Cerebellar cortex (tissue), 1 donor: ENCODE measurements at places on chromosomes 12 and 14.
A peak's percentile ranks its signal among the peaks of the same experiment; 100 is the strongest.

DNA sequence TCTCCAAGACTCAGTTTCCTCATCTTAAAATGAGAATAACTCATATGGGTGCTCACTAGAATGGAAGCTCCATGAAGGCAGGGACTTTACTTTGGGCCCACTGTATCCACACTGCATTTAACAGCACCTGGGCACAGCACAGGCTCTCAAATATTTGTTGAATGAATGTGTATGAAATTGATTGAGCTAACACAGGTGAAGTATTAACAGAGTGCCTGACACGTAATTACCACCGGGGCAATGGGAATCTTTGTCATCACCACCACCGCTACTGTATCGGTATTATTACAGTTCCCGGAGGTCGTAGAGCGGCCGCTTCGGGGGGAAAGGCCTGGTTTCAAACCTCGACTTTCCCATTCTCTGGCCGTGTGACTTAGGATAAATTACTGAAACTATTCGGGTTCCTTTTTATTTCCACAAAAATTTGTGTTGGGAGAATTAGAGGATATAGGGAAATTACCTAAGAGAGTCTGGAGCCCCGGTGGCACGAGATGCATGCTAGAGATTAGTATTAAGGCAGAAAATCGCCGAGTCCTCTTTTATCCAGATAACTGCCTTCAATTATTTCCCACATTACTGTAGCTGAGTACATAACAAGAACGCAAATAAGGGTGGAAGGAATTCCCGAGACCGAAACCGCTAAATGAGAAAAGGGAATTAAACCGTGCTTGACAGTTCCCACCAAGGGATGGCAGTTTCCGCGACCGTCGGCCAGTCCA lies 1.0 kb upstream of the RIC8B start:
- DNase-seq: no peak

DNA sequence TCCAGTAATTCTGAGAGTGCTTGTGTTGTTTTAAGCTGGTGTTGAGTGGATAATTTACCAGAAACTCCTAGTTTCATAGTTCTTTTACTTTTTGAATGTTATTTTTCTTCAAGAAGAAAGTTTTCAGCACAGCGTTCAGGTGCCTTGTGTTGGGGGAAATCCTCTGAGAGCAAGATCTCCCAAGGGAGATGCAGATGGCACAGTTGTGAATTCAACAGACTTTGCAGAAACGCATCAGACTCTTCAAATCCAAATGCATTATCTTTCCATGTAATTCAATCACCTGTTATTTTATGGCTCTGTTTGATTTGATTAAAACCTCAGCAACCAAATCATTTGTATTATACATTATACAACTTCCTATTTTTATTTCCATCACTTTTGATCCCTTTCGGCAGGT lies 439.9 kb downstream of the EGLN3 start:
- DNase-seq: no peak

- DNase-seq: peak; percentile 91
Observed at GRCh38 chr14:26984311-26985177, 386.7 kb upstream of the NOVA1 start.

DNA sequence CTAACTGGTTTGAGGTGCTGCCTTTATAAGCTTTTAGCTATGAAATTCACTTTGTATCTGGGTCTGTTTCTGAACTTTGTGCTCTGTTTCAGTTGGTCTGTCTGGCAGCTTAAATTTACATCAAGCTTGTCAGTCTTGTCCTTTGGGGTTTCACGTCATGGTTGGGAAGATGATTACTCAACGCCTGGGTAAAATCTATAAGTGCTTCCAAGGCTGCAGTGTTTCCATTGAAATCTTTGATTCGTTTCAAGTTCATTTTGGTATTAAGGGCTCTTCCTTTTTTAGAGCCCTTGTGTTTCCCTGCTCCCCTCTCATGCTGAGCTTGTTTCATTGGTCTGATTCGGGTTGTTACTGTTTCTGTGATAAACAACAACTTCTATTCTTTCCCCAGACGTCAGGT lies 58.2 kb downstream of the FBXW8 start:
- no peak for DNase-seq

GRCh38 chr12:105317942-105318621 lies 12.4 kb upstream of the C12orf75 start:
- no peak for DNase-seq

GRCh38 chr14:96616161-96616721 lies 114.1 kb downstream of the PAPOLA start:
- DNase-seq: peak; percentile 8

- no peak for DNase-seq
Observed at GRCh38 chr12:32702946-32703345, 23.8 kb downstream of the DNM1L start.

DNA sequence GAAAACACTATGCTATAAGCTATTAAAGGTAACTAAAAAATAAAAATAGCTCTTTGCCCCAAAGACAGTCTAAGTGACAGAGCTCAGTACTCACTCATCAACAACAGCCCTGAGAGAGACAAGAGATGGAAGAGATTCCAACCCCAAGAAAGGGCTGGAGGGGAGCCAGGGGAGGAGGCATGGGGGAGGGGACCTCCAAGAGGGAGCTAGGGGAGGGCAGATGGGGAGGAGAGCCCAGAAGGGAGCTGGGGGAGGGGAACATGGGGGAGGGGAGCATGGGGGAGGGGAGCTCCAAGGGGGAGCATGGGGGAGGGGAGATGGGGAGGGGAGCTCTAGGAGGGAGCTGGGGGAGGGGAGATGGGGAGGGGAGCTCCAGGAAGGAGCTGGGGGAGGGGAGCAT lies 7.7 kb downstream of the SSH1 start:
- DNase-seq: no peak

- DNase-seq: no peak
Observed at GRCh38 chr14:60183138-60183537, 17.9 kb upstream of the DHRS7 start.

- DNase-seq: peak; percentile 74
Observed at GRCh38 chr14:63273717-63274655, 44.7 kb downstream of the GPHB5 start.

DNA sequence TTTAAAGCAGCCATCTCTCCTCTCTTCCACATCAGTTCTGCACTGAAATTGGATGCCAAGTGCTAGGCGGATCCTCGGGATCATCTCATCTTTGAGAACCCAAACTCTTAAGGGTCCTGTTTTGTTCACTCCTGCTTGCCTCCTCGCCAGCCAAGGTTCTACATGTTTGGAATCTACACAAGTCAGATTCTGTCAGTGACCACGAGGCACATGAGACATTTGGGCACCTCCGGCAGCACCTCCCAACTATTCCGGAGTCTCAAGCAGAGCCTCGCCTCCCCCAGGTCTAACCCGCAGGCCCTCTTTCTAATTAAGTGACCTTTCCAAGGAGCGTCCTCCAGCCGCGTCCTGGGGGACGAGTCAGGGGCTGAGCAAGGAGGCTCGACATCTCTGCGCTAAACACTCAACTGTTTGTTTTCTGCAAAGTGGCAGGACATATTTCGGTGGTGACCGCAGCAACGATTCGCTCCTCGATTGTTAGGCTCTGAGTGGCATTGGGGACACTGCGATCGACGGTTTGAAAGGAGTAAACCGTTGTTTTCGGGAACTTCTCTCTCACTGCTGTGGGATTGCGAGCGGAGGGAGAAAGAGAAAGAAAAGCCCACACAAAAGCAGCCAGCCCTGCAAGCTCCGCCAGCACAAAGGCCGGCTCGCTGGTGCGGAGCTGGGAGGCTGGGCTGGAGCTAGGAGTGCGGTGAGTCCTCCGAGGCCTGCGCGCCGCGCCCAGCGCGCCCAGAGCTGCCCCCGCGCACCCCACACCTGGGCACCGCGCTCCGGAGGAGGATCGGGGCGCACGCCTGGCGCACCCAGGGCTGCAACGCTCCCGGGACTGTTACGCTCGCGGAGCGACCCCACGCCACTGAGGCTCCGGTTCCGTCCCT lies 640 bp downstream of the ARMH4 start:
- peak; percentile 50 for DNase-seq

- DNase-seq: peak; percentile 71
Observed at GRCh38 chr14:50318031-50318626, 6.0 kb downstream of the DMAC2L start.

GRCh38 chr12:50981319-50982239 lies 29.2 kb downstream of the HIGD1C start:
- no peak for DNase-seq

- DNase-seq: no peak
Observed at GRCh38 chr14:20334017-20334416, 938 bp upstream of the CCNB1IP1 start.

GRCh38 chr12:30965613-30965985 lies 39.1 kb downstream of the TSPAN11 start:
- DNase-seq: no peak

DNA sequence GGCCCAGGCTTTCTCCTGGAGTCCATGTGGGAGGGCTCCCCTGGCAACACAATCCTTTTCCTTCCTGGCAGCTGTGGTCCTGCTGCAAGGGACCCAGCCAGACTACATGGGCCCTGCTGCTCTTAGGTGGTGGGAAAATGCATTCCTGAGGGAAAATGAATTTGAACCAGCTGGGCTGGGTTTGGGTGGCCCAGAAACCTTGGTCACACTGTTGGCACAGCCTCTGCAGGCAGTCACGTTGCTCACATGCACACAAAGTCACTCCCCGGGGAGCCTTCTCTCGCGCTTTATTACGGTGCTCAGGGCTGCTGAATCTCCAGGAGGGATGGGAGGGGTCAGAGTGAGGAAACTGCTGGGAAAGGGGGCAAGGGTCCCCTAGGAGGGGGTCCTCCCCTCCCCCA lies 17.2 kb downstream of the PLEKHG3 start:
- DNase-seq: no peak

DNA sequence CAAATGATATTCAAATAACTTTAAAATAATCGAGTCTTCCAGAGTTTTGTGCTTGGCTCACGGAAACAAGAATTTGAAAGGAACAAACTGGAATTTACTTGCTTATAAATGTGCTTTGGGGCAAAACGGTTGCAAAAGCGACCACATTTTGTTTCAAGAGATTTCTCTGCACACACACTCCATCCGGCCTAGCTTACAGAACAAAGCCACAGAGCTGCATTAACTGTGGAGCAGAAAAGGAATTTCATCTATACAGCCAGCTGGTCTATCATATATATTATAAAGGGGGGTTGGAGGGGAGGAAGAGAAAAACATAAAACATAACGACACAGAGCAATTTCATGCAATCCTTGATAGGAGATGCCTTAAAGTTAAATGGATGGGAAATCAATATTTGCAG lies 153.0 kb downstream of the MYRFL start:
- DNase-seq: no peak

GRCh38 chr12:80162177-80162576 lies 62.8 kb downstream of the OTOGL start:
- no peak for DNase-seq

DNA sequence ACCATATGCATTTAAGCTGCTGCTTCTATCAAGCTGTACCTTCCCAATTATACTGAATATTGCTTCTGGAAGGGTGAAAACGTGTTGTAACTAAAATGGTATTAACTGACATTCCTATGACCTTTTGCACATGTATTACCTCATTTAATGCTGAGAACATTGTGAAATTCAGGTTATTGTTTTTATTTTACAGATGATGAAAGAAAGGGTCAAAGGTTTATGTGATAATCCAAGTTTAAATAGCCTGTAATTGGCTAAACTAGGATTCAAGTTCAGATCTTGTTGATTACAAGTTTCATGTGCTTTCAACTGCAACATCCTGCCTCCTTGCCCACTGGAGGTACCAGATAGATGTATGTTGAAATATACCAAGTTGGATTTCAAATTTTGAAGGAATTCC lies 433.3 kb upstream of the PRICKLE1 start:
- no peak for DNase-seq

- no peak for DNase-seq
Observed at GRCh38 chr14:104446611-104447010, 133.0 kb upstream of the C14orf180 start.

GRCh38 chr14:93012951-93013719 lies 90.2 kb downstream of the CHGA start:
- no peak for DNase-seq

DNA sequence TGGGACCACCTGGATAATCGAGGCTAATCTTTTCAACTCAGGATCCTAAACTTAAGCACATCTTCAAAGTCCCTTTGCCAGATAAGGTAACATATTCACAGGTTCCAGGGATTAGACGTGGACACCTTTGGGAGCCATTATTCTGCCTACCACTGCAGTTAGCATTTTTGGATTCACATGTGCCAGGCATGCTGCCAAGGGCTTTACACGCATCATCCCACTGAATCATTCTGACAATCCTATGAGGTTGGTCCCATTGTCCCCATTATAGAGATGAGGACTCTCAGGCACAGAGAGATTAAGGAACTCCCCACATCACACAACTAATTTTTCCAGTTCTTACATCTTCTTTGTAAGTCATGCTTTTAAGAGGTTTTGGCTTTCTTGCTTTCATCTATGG lies 34.5 kb downstream of the RTN1 start:
- DNase-seq: peak; percentile 19

- no peak for DNase-seq
Observed at GRCh38 chr14:92527721-92528120, 14.1 kb downstream of the RIN3 start.

- no peak for DNase-seq
Observed at GRCh38 chr12:2218706-2219105, 165.9 kb downstream of the CACNA1C start.

DNA sequence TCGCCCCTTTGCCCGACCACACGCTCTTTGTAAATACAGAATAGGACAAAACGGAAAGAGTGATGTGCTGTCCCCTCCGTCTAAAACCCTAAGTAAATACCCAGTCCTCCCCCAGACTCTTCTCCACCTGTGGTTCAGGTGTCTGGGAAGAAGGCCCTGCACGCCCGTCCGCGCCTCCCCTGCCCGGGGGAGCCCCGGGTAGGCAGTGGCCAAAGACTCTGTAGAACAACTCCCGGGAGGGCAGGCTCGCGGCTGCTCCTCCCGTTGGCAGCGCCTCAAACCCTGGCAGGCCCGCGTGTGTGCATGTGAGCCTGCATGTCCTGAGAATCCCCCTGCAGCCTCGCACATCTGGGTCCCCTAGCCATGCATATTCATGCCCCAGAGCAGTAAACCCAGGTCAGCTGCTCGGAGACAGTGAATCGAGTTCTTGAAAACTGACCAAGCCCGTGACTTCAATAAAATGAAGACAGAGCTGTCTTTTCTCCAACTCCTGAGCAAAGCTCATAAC lies 165.8 kb downstream of the MON2 start:
- DNase-seq: peak; percentile 76

DNA sequence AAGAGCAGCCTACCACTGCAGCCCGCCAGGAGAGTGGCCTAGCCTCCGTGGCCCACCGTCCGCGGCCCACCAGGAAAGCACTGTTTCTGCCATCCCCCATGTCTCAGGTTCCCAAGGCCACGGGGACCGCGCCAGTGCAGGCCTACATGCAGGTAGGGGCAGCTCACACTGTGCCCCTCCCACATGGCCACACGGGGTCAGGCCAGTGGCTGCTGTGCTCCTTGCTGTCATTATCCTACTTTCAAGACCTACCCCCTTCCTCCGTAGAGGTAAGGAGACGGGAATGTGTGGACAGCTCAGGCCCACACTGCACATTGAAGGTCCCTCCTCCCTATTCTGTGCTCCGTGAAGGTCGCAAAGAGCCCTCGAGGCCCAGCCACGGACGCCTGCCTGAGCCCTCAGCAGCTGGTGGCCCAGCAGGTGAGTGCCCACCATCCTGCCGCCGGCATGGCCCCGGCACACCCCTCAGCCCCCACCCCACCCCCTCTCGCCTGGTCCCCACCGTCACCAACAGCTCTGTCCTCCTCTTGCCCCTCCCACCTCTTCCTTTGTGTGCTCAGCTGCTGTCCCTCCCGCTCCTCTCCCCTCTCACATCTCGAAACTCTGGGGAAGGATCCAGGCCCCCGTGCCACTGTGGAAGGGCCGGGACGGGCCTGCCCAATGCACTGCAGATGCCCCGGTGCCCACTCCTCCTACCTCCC lies 10.0 kb downstream of the DDX51 start:
- peak; percentile 17 for DNase-seq

GRCh38 chr12:84455598-84455997 lies 457.0 kb downstream of the SLC6A15 start:
- DNase-seq: no peak

- DNase-seq: no peak
Observed at GRCh38 chr12:7951671-7952070, 15.7 kb upstream of the SLC2A3 start.
